ENCODE measurements at places on chromosomes 1 and 21. TPM values are rescaled to one million over a fixed set of nuclear protein-coding genes. Genes with fewer than 3 reads are reported as not detected.

- no peak overlapping the region for H3K4me3 ChIP-seq
- H3K27ac ChIP-seq = no peak overlapping the region
- H3K4me1 ChIP-seq = no peaks in the 10 kb centered on the region
- H3K27me3 ChIP-seq = no peaks in the 10 kb centered on the region
These were observed 11.9 kb downstream of the THEMIS2 start for GRCh38 chr1:27884006-27884954.

GRCh38 chr1:55164906-55165305 lies 50.3 kb downstream of the USP24 start:
- DNase-seq = no peak
- peaks cover 42% of the 10 kb centered on the region for H3K36me3 ChIP-seq
- no peaks in the 10 kb centered on the region for H3K27me3 ChIP-seq
- H3K4me1 ChIP-seq = peaks cover 3% of the 10 kb centered on the region
- no peak overlapping the region for H3K4me3 ChIP-seq
- H3K27ac ChIP-seq = no peak overlapping the region

DNA sequence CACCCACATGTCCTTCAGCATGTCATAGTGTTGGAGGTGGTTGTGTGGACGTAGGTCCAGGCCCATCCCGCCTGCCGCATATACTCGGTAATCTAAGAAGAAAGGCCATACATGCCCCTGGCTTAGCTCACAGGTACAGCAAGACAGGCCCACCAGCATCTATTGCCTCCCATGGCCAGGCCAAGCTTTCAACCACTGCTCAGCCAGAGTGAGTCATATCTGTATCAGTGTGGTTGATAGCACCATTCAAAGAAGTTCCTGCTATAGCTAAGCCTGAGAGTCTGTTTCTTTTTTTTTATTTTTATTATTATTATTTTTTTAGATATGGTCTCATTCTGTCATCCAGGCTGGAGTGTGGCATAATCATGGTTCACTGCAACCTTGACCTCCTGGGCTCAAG lies 17.0 kb downstream of the KLHDC8A start:
- H3K4me3 ChIP-seq = no peak overlapping the region
- H3K27me3 ChIP-seq = peaks cover 6% of the 10 kb centered on the region
- H3K27ac ChIP-seq = no peak overlapping the region
- peaks cover 12% of the 10 kb centered on the region for H3K4me1 ChIP-seq
- no peaks in the 10 kb centered on the region for H3K36me3 ChIP-seq
- no peak for DNase-seq

DNA sequence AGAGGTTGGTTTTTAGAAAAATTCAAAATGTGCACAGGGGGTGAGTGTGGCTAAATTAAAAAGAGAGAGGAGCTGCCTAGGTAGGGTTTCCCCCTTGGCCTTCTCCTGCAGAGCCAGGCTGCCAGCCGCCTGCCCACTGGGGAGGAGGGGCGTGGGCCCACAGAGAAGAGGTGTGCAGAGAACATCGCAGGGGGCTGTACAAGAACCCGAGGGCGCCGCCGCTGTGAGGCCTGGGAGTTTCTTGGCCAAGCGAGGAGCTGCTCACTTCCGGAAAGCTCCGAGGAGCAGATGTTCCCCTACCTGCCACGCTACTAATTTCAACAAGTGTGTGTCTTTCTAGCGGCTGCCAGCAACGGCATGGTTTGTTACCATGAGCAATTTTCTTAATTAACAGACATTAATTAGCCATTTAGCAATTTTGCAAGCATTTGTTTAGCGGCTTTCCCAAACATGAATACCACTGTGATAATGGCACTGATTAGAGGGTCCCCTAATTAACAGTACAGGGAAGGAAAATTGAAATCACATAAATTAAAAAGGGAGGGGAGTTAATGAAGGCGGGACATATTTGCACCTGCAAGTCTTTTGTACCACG lies 59.7 kb downstream of the MRPL37 start:
- H3K27me3 ChIP-seq = no peaks in the 10 kb centered on the region
- H3K27ac ChIP-seq = no peak overlapping the region
- no peaks in the 10 kb centered on the region for H3K36me3 ChIP-seq
- H3K4me3 ChIP-seq = no peak overlapping the region
- no peaks in the 10 kb centered on the region for H3K4me1 ChIP-seq
- no peak for DNase-seq

- no peak overlapping the region for H3K4me3 ChIP-seq
- H3K27ac ChIP-seq = no peak overlapping the region
- H3K4me1 ChIP-seq = peaks cover 46% of the 10 kb centered on the region
- H3K36me3 ChIP-seq = peaks cover 44% of the 10 kb centered on the region
- H3K27me3 ChIP-seq = no peaks in the 10 kb centered on the region
These were observed 58.9 kb downstream of the PTPN14 start for GRCh38 chr1:214492401-214493075.

DNA sequence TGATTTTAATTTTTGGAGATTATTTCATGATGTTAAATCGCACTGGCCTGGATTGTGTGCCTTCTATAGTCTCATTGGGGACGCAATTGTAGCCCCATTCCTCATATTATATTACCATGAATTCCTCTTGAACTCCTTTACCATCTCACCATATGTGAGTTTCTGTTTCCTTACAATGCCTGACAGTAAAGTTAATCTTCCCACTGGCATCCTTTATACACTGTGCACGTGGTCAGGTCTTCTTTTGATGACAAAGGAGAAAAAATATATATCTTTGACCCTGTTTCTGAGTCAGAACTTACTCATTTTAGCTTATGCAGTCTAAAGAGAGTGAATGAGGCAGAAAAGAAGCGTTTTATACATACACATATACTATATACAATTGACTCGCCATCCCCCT lies 774 bp upstream of the ABL2 start:
- DNase-seq = peak; percentile 53
- peaks cover 43% of the 10 kb centered on the region for H3K4me1 ChIP-seq
- no peaks in the 10 kb centered on the region for H3K27me3 ChIP-seq
- H3K36me3 ChIP-seq = peaks cover 5% of the 10 kb centered on the region
- peak overlapping the region; percentile 52 for H3K27ac ChIP-seq

GRCh38 chr1:196723325-196724185 lies 51.1 kb upstream of the CFHR3 start:
- no peaks in the 10 kb centered on the region for H3K4me1 ChIP-seq
- H3K27me3 ChIP-seq = no peaks in the 10 kb centered on the region
- no peaks in the 10 kb centered on the region for H3K36me3 ChIP-seq
- H3K4me3 ChIP-seq = no peak overlapping the region
- DNase-seq = peak; percentile 77

The OR2T2 gene
- total RNA-seq = not detected

- H3K27me3 ChIP-seq = peaks cover 45% of the 10 kb centered on the region
- H3K4me3 ChIP-seq = no peak overlapping the region
- H3K36me3 ChIP-seq = no peaks in the 10 kb centered on the region
- no peak for DNase-seq
- H3K4me1 ChIP-seq = peaks cover 5% of the 10 kb centered on the region
These were observed 19.2 kb downstream of the NFASC start for GRCh38 chr1:204889681-204890383.

GRCh38 chr1:239388159-239388485 lies 1.8 kb downstream of the CHRM3 start:
- no peaks in the 10 kb centered on the region for H3K36me3 ChIP-seq
- H3K27ac ChIP-seq = no peak overlapping the region
- DNase-seq = no peak
- peak overlapping the region; percentile 89 for H3K4me3 ChIP-seq
- H3K27me3 ChIP-seq = peaks cover 48% of the 10 kb centered on the region
- peaks cover 26% of the 10 kb centered on the region for H3K4me1 ChIP-seq

The NPHS2 gene
- total RNA-seq = not detected

The HSD11B1 gene
- total RNA-seq = 0.39 TPM

- H3K27me3 ChIP-seq = no peaks in the 10 kb centered on the region
- DNase-seq = no peak
- H3K4me3 ChIP-seq = no peak overlapping the region
- no peak overlapping the region for H3K27ac ChIP-seq
These were observed 45.9 kb downstream of the TCP10L start for GRCh38 chr21:32539378-32539777.

The RGL1 gene
- 2.3 TPM for total RNA-seq

The HEYL gene
- total RNA-seq = not detected

- no peak overlapping the region for H3K4me3 ChIP-seq
- DNase-seq = no peak
- no peaks in the 10 kb centered on the region for H3K27me3 ChIP-seq
- H3K4me1 ChIP-seq = peaks cover 19% of the 10 kb centered on the region
These were observed 22.5 kb downstream of the FAM177B start for GRCh38 chr1:222759451-222760035.

- H3K27ac ChIP-seq = peak overlapping the region; percentile 89
- H3K4me1 ChIP-seq = peaks cover 36% of the 10 kb centered on the region
- H3K36me3 ChIP-seq = no peaks in the 10 kb centered on the region
- peak overlapping the region; percentile 73 for H3K4me3 ChIP-seq
- H3K27me3 ChIP-seq = no peaks in the 10 kb centered on the region
- DNase-seq = peak; percentile 98
These were observed 18.8 kb downstream of the RNF220 start for GRCh38 chr1:44423591-44424537.

Measured in MCF 10A (cell line).